ENCODE measurements at places on chromosomes 11 and 22.

DNA sequence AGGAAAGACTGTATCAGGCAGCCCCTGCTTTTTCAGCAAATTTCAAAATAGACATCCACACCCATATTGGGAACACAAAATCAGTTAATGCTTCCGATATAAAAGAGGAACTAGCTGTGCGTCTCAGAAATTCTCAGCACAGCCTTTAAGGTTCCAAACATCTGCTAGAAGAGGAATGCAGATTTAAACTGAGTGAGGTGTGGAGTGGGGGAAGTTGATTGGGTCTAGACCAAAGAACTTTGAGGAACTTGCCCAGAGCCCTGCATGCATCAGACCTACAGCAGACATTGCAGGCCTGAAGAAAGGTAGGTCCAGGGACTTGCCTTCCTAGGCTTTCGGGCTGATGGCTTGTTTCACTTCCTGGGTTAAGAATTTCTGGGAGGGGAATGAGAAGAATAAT is at the start of gene MS4A4A:
Gene MS4A4A (plus strand): TSS at position 255 of the 400 bp plus-strand sequence. CDS start 10 bp downstream, at position 265.
- no peak for DNase-seq

DNA sequence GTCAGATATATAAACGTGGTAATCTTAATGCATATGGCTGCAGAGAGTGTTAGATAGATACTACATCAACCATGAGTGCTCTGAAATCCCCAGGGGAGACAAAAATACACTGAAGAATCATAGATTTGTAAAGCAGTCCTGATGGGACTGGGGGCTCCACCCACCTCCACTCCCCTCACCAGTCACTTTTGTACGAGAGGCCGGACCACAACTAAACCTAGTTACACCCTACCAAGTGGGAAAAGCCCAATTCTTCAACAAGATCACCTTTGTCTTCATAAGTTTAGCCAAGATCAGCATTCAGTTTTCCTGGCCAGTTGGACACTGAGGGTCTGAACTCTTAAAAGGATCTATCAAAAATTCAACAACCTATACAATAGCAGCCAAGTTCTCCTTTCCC is 1.5 kb downstream of the SF1 start:
- no peak for DNase-seq

GRCh38 chr11:111185266-111185665 is 60.3 kb upstream of the POU2AF2 start:
- DNase-seq, result no peak

DNA sequence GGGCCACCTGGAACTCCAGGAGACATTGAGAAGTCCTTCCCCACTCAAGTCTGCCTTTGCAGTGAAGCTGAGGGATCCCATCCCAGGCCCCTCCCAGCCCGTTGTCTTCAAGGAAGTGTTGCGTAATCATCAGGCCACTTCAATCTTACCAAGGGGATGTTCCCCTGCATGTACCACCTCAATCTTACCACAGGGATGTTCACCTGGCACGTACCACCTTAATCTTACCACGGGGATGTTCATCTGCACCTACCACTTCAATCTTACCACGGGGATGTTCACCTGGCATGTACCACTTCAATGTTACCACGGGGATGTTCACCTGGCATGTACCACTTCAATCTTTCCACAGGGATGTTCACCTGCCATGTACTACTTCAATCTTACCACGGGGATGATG is 108.0 kb upstream of the SYN3 start:
- DNase-seq, result no peak

DNA sequence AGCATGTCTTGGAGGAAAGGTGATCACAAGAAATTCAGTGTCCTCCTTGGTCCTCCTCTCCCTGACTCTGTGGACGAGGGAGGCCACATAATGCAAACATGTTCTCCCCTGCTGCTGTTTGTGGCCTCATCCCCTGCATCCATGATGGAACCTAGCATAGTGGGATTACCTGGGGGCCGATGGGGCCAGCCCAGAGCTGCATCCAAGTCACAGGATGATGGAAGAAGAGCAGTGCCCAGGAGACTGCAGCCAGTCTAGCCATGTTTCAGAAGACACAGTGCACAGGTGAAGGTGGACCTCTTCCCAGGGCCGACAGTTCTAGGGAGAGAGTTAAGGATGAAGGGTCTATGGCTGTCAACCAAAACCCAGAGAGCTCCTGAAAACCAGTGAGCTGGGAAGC is 213.6 kb upstream of the B3GAT1 start:
- DNase-seq, result no peak

DNA sequence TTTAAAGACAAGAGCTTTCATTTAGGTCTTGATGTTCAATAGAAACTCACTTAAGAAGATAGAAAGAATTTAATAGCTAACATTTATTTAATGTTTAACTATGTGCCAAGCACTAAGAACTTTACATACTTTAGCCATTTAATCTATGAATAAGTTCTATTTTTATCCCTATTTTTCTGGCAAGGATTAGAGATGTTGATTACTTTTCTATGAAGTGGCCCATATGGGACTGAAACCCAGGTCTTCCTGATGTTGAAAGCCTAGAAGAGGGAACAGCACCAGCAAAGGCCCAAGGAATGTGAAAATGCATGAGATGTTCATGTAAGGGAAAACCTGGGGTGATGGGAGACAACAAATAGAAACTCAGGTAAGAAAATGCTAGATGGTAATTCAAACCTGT is 15.4 kb upstream of the TBCEL start:
- no peak for DNase-seq

DNA sequence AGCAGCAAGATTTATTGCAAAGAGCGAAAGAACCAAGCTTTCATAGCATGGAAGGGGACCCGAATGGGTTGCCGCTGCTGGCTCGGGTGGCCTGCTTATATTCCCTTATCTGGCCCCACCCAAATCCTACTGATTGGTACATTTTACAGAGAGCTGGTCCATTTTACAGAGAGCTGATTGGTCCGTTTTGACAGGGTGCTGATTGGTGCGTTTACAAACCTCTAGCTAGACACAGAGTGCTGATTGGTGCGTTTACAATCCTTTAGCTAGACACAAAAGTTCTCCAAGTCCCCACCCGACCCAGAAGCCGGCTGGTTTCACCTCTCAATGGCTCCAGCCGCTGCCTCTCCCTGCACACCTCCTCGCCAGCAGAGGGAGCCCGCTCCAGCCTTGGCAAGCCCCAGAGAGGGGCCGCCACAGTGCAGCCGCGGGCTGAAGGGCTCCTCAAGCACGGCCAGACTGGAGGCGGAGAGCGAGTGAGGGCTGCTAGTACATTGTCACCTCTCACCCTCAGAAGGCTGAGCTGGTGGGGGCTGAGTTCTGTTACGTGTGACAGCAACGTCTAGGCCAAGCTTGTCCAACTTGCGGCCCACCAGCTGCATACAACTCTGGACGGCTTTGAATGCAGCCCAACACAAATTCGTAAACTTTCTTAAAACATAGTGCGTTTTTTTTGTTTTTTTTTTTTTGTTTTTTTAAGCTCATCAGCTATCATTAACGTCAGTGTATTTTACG is 8.7 kb downstream of the PTH start:
- DNase-seq, result peak; percentile 31

DNA sequence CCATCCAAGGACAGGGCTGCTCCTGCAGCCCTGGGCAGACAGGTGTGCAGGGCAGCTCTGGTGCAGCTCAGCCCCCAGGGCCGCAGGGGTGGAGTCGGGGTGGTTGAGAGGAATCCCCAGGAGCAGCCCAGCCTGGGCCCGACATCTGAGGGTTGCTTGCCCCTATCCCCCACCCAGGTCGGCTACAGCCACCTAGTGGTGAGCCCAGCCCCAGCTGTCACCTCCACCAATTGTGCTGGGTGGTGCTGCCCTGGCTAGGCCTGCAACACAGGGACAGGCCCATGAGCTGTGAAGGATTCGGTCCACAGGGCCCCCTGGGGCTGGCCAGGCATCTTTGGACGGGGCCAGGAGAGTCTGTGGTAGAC is 29.6 kb downstream of the RTN4R start:
- no peak for DNase-seq

DNA sequence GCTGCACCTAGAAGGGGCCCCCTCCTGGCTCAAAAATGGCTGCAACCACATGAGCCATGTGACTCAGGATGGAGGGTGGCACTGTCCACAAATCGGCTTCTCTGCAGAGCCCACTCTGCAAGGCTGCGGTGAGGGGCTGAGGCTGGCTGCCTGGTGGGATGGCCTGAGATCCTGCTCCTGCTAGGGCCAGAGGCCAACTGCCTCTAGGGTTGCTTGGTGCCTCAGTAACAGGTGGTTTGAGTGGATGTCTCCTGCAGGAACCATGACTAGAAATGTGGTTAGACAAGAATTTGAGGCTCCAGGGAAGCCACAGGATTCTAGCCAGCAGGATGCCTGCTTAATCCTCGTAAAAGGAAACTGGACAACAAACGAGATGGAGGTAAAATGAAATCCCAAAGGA is 17.1 kb downstream of the PATZ1 start:
- DNase-seq, result no peak

DNA sequence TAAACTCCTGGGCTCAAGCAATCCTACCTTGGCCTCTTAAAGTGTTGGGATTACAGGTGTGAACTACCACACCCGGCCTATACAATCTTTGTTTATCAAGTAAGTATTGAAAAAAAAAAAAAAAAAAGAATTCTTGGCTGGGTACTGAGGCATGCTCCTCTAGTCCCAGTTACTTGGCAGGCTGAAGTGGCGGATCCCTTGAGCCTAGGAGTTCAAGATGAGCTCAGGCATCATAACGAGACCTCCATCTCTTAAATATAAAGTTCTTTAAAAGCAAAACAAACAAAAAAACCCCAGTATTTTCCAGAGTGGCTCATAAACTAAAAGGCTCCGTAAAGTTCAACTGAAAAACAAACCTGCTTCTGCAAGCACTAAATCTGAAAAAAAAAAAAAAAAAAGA is 50.3 kb upstream of the GAB2 start:
- no peak for DNase-seq

DNA sequence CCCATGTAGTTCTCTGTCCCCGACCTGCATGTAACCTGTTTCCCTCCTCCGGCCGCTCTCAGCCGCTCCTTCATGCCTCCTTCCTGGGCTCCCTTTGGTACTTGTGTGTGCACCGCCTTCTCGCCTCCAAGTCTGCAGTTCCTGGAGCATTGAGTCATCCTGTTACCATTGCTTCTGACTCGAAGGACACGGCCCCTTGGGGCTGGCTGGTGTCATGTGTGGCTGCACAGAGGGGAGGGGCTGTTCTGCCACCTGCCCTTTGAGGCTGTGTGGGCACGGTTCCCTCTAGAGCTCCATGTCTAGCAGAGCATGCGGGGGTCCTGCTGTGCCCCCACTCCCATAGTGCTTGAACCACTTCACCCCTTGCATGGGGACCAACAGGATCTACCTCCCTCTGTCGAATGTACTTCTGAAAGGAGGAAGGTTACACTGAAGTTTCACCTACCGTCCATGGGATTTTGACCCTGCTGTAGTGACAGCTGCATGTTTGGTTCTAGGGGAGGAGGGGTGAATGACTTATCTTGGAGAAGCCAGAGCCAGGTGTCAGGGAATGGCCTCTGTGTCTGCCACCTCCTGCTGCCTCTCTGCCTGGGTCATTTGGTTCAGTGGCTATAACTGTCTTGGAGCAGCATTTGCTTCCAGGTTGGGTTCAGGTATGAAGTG is 39.6 kb downstream of the BCR start:
- DNase-seq, result peak; percentile 26

DNA sequence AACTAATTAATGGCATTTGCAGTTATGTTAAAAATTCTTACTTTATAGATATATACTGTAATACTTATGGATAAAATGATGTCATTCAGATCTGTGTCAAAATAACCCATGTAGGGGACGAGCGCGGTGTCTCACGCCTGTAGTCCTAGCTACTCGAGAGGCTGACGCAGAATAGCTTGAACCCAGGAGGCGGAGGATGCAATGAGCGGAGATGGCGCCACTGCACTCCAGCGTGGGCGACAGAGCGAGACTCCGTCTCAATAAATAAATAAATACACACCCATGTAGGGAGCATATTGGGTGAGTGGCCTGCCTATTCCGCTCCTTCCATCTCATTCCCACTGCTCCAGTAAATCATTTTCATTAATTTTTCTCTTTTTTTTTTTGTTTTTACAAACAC is 7.1 kb downstream of the SNU13 start:
- no peak for DNase-seq

DNA sequence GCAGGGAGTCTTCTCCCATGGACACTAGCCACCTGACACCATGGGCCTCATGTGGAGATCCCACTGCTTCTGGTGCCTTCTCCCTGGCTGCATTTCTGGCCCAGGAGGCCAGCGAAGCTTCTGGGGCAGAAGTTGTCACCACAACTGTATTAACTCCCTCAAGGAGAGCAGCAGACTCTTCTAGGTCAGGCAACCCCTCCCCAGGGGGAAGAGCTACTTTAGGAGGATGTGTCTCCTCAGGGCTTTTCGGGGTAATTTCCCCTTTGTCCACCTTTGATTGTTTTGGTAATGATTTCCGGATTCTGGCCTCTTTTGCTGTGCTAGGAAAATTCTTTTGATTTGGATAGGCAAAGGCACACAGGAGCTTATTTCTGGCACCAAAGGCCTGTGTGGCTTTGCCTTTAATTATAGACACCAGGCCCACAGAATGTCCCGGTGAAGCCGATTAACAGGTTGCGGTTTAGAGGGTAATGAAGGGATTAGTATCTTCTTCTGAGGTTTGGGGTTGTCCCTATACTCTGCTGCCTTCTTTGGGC is 8.9 kb upstream of the UCP2 start:
- DNase-seq, result no peak

DNA sequence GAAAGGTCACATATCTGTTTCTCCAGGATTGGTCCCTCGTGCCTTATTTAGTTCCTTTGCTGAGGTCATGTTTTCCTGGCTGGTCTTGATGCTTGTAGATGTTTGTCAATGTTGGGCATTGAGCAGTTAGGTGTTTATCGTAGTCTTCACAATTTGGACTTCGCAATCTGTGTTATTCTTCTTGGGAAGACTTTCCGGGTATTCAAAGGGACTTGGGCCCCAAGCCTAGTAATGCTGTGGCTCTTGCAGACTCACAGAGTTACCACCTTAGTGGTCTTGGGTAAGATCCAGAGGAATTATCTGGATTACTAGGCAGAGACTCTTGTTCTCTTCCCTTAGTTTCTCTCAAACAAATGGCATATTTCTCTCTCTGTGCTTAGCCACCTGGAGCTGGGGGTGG is 223.5 kb downstream of the GRIK4 start:
- no peak for DNase-seq

GRCh38 chr11:612201-612960 is 3.4 kb downstream of the IRF7 start:
- DNase-seq, result no peak

DNA sequence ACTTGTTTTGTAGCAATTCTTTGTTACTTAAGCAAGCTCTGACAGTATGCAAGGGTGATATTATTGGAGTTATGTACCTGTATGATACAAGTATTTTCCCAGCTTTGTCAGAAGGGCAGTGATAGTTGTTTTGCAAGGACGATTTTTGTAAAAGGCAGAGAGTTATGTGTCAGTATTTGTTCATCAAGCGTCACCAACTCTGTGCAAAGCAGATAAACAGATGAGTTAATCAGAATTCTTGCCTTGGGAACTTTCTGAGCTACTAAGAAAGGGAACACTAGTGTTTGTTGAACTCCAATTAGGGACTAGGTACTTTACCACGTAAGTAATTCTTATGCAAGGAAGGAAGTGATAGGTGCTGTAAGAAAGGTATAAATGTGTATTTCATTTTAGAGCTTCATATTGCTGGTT is 1.4 kb downstream of the USP47 start:
- DNase-seq, result no peak

GRCh38 chr22:37521236-37521739 is 2.1 kb upstream of the CARD10 start:
- no peak for DNase-seq

Measured in stimulated activated CD4-positive, alpha-beta T cell treated with anti-CD3 and anti-CD28 coated beads, Interleukin-1b, Interleukin-23, amount 100 ng/mL, for 24 hours (primary cell).